ENCODE measurements at places on chromosomes 11 and 22. TPM values are rescaled to one million over a fixed set of nuclear protein-coding genes. Genes with fewer than 3 reads are reported as not detected.

Gene FGF4
- not detected for total RNA-seq

Gene CCDC89
- 0.26 TPM for total RNA-seq

Gene INS
- not detected for total RNA-seq

Gene TBX10
- not detected for total RNA-seq

Gene IGF2
- 0.37 TPM for total RNA-seq

Gene OR4A16
- not detected for total RNA-seq

Gene MORC2
- 38.8 TPM for total RNA-seq

DNA sequence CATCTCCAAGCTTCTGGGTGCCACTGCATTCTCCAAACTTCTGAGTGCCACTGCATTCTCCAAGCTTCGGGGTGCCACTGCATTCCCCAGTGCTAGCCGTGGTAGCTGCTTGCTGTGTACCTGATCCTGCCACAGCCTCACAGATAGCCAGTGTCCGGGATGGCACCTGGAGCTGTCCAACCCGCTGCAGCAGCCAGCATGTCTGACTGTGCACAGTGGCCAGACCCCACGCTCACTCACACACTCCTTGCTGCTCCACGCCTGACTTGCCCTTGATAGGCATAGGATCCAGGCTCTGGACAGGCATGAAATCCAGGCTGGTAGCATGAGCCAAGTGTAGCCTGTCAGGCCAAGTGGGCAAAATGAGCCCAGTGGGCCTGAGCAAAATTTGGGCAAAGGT, 465.0 kb downstream of the GUCY1A2 start:
- H3K36me3 ChIP-seq, result no peaks in the 10 kb centered on the region
- no peak overlapping the region for H3K4me3 ChIP-seq
- H3K27me3 ChIP-seq, result no peaks in the 10 kb centered on the region
- no peaks in the 10 kb centered on the region for H3K4me1 ChIP-seq
- DNase-seq, result no peak

DNA sequence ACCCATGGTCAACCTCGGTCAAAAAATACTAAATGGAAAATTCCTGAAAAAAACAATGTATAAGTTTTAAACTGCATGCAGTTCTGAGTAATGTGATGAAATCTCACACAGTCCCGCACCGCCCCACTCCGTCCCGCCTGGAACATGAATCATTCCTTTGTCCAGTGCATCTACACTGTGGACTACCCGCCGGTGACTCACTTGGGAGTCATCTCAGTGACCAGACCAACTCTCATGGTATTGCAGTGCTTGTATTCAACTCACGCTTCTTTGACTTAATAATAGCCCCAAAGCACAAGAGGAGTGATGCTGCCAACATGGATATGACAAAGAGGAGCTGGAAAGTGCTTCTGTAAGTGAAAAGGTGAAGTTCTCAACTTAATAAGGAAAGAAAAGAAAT, 48.8 kb downstream of the ARHGAP32 start:
- H3K4me3 ChIP-seq, result peak overlapping the region; percentile 57
- H3K4me1 ChIP-seq, result peaks cover 25% of the 10 kb centered on the region
- no peaks in the 10 kb centered on the region for H3K27me3 ChIP-seq

- no peaks in the 10 kb centered on the region for H3K4me1 ChIP-seq
- H3K27me3 ChIP-seq, result peaks cover 28% of the 10 kb centered on the region
- no peak overlapping the region for H3K27ac ChIP-seq
- H3K36me3 ChIP-seq, result no peaks in the 10 kb centered on the region
Measured at GRCh38 chr11:69040581-69041260, 8.0 kb upstream of the TPCN2 start.

- peak overlapping the region; percentile 30 for H3K27ac ChIP-seq
- no peaks in the 10 kb centered on the region for H3K27me3 ChIP-seq
- DNase-seq, result no peak
- no peaks in the 10 kb centered on the region for H3K4me1 ChIP-seq
- peaks cover 48% of the 10 kb centered on the region for H3K36me3 ChIP-seq
Measured at GRCh38 chr11:69657456-69657910, 16.5 kb downstream of the CCND1 start.

DNA sequence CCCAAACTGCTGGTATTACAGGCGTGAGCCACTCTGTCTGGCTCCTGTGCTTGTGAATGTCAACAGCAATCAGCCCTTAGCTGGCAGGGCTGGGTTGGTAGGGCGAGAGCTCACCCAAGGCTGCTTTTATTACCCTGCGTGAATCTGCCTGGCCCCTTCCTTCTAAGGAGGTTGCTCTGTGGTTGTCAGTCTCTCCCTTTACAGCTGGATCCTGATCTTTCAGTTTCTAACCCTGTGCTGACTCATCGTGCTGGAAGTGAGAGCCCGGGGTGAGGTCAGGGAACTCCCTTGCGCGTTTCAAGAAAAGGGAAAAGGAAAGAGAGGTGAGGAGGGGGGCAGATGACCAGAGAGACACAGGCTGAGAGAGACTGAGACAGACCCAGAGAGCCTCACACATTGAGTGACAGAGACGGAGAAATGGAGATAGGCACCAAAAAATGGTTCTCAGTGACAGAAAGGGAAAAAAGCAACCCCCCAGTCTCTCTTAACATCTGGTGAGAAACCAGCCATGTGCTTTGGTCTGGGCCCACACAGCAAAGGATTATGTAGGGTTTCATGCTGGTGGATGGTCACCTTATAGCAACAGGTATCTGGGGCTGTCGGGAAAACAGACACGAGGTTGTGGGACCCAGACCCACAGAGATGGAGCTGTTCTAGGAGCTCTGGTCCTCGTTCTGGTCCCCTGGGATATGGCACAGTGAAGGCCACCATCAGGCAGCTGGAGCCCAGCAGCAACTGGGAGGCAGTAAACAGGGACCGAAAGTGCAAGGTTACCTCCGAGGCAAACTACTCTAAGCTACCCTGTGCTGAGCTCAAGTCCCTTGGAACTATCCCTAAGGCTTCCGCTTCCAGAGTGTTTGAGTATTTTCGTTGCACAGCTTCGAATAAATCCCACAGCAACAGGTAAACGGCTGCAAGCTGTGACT, 2.5 kb downstream of the TCN2 start:
- DNase-seq, result peak; percentile 52
- H3K4me1 ChIP-seq, result peaks cover 39% of the 10 kb centered on the region
- H3K36me3 ChIP-seq, result peaks cover 15% of the 10 kb centered on the region
- no peaks in the 10 kb centered on the region for H3K27me3 ChIP-seq

GRCh38 chr11:31529701-31530100, 20.1 kb downstream of the ELP4 start:
- no peaks in the 10 kb centered on the region for H3K27me3 ChIP-seq
- no peaks in the 10 kb centered on the region for H3K4me1 ChIP-seq
- H3K27ac ChIP-seq, result no peak overlapping the region
- no peaks in the 10 kb centered on the region for H3K36me3 ChIP-seq

GRCh38 chr22:35409783-35410662, 10.1 kb downstream of the MCM5 start:
- H3K36me3 ChIP-seq, result peaks cover 31% of the 10 kb centered on the region
- H3K27me3 ChIP-seq, result no peaks in the 10 kb centered on the region
- H3K4me3 ChIP-seq, result no peak overlapping the region
- H3K4me1 ChIP-seq, result no peaks in the 10 kb centered on the region

DNA sequence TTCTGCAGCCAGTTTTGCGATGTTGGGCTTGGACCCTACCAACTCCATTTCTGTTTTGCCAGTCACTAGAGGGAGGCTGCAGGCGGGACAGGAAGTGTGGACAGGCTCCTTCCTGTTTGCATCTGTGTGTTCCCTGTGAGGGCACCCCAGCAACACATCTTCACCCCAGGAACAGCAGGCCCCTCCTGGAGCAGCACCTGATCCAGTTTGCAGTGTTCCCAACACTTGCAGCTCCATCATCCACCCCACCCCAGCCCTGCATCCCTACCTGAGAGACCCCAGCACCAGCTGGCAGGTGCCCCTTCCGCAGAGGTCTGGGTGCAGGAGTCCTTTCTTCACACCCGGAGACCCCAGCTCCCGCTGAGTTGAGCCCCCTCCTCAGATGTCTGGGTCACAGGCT, 7.4 kb upstream of the VSIG10L2 start:
- H3K36me3 ChIP-seq, result no peaks in the 10 kb centered on the region
- no peaks in the 10 kb centered on the region for H3K27me3 ChIP-seq
- H3K4me3 ChIP-seq, result no peak overlapping the region
- no peak overlapping the region for H3K27ac ChIP-seq

- no peak for DNase-seq
- H3K36me3 ChIP-seq, result peaks cover 8% of the 10 kb centered on the region
- H3K4me1 ChIP-seq, result peaks cover 23% of the 10 kb centered on the region
- H3K27me3 ChIP-seq, result peaks cover 9% of the 10 kb centered on the region
Measured at GRCh38 chr11:111978028-111978771, 41.1 kb downstream of the DIXDC1 start.

DNA sequence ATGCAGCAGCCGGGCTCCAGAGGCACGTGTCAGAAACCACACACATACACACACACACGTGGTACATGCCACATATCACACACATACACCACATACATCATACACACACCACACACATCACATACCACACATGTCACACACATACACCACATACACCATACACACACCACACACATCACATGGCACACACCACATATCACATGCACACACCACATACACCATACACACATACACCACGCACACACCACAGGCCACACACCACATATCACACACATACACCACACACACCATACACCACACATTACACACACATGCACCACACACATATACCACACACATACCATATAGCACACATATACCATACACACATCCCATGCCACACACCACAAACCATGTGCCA, 97.5 kb upstream of the PRR5 start:
- H3K4me3 ChIP-seq, result no peak overlapping the region
- no peak for DNase-seq
- no peak overlapping the region for H3K27ac ChIP-seq
- no peaks in the 10 kb centered on the region for H3K36me3 ChIP-seq
- H3K27me3 ChIP-seq, result peaks cover 92% of the 10 kb centered on the region

- no peak for DNase-seq
- H3K36me3 ChIP-seq, result peaks cover 15% of the 10 kb centered on the region
- peaks cover 19% of the 10 kb centered on the region for H3K4me1 ChIP-seq
- H3K27ac ChIP-seq, result peak overlapping the region; percentile 38
- H3K27me3 ChIP-seq, result no peaks in the 10 kb centered on the region
Measured at GRCh38 chr11:108122166-108122628, 830 bp downstream of the ACAT1 start.

- no peaks in the 10 kb centered on the region for H3K27me3 ChIP-seq
- no peak for DNase-seq
- no peaks in the 10 kb centered on the region for H3K36me3 ChIP-seq
- H3K27ac ChIP-seq, result no peak overlapping the region
- H3K4me1 ChIP-seq, result peaks cover 8% of the 10 kb centered on the region
Measured at GRCh38 chr11:4087551-4087950, 7.0 kb upstream of the RRM1 start.

GRCh38 chr11:2778630-2779498, 79.1 kb upstream of the KCNQ1OT1 start:
- DNase-seq, result peak; percentile 68
- peaks cover 8% of the 10 kb centered on the region for H3K4me1 ChIP-seq
- H3K36me3 ChIP-seq, result no peaks in the 10 kb centered on the region

DNA sequence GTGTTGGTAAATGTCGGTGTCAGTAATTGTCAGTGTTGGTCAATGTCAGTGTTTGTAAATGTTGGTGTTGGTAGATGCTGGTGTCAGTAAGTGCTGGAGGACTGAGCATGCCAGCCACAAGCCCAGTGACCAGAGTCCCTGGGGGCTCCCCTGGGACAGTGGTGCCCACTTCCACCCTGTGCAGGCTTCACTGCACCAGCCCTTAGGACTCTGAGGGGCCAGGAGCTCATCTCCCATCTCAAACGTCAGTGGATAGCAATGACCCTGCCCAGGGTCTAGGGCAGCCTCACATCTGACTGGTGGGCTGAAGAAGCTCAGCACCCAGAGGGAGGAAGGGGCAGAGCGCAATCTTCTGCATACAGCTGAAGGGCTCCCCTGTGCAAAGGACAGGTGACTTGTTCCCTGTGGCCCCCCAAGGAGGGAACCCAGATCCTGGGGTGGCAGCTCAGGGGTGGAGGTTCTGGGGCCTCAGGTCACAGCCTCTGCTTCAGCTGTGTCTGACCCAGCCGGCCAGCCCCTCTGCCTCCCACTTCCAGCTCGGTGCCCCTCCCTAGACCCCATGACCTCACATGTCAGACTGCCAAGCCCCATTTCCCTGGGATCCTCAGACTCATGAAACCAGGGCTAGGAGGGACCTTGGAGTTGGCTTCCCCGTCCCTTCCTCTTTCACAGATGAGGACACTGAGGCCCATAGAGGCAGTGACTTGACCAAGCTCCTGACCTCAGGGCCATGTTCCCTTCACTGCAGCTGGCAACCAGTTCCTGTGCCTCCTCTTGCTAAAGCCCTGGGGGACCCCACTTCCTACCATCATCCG, 138.4 kb downstream of the CRYBB2 start:
- no peak for DNase-seq
- no peak overlapping the region for H3K27ac ChIP-seq
- H3K4me1 ChIP-seq, result no peaks in the 10 kb centered on the region
- H3K4me3 ChIP-seq, result no peak overlapping the region
- H3K27me3 ChIP-seq, result no peaks in the 10 kb centered on the region
- peaks cover 13% of the 10 kb centered on the region for H3K36me3 ChIP-seq

DNA sequence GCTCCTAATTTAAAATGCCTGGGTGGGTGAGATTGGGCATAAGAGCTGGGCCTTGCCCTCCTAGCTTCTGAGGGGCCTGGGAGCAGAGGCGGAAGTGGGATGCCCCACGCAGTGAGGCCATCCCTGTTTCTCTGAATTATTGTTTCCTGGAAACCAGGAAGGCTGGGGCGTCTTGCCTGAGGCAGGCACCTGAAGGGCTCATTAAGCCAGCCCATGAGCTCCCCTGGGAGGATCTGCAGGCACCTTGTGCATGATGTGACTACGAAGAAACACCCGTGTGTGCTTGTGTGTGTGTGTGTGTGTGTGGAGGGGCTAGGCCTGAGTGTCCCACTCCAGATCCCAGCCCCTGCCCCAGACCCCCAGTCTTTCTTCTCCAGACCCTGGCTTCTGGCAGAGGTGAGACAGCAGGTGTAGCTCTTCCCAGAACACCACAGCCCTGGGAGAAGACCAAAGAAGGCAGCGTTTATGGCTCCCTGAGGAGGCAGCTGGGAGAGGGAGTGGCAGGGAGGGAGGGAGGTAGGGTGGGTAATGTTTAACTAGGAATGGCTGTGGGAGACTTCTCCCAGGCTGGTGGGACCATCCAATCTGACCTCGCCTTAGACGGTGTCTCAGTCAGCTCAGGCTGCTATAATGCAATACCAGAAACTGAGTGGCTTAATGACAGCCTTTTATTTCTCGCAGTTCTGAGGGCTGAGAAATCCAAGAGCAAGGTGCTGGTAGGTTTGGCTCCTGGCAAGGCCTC, 2.1 kb upstream of the BATF2 start:
- peaks cover 28% of the 10 kb centered on the region for H3K4me1 ChIP-seq
- DNase-seq, result peak; percentile 44
- H3K27me3 ChIP-seq, result no peaks in the 10 kb centered on the region
- peak overlapping the region; percentile 76 for H3K27ac ChIP-seq
- H3K36me3 ChIP-seq, result peaks cover 12% of the 10 kb centered on the region

Measured in Calu3 (cell line).